ENCODE measurements at places on chromosomes 1 and 21.
A peak's percentile ranks its signal among the peaks of the same experiment; 100 is the strongest.

DNA sequence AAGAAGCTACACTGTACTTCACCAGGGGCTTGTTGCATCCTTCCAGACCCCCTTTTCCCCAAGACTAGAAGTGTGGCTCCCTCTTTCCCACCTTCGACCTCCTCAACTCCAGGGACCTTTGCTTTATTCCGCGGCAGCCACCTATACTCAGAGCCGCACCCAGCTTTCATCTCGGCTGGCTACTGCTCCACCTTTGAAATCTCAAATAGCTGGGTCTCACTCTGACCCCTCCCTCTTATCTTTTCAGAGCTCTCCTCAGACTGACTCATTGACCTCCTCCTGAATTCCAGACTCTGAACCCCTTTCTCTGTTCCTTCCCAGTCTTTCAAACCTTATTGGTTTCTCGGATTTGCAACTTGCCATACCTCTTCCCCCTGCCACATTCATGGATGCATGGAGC, 144.7 kb upstream of the JUN start:
- DNase-seq, result no peak

DNA sequence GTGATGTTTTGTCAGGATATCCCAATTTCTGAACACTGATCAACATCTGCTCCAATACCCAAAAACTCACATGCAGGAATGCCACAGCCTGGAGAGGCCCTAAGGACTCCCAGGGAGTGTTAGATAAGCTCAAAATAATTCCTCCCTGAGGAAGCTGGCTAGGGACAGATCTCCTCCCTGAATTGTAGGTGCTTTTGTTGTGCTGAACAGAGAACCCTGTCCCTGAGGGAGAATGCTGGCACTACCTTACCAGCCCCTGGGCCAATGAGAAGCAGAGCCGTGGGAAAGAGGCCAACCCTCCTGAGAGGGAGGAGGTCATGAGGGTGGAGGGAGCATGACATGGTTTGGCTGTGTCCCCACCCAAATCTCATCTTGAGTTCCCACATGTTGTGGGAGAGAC, 73.6 kb upstream of the PTGFRN start:
- no peak for DNase-seq

DNA sequence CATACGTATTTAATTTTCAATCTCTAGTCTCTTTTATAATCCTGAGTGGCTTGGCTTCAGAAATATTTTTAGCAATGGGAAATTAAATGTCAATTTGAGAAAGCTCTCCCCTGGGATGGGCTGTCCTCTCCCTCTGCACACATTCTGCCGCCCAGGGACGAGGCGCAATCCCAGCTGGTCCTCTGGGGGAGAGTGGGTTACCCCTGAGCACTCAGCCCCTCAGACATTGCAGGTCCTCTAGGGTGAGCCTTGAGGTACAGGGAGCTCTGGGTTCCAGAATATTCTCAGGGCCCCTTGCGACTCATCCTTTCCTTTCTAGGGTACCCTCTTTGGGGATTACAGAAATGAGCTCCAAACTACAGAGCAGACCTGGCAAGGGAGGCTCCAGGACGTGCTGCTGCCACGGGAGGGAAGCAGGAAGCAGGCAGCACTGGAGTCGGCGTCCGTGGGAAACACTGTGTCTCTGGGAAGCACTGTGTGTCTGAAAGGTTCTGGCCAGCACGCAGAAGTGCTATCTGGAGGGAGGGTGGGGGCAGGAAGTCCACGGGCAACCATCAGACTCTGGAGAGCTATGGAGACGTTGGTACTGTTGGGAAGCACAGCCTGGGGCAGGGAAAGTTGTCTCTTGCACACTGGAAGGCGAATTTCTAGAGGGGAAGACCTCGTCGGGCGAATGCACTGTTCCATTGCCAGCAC, 343.3 kb upstream of the VAMP3 start:
- DNase-seq, result no peak

DNA sequence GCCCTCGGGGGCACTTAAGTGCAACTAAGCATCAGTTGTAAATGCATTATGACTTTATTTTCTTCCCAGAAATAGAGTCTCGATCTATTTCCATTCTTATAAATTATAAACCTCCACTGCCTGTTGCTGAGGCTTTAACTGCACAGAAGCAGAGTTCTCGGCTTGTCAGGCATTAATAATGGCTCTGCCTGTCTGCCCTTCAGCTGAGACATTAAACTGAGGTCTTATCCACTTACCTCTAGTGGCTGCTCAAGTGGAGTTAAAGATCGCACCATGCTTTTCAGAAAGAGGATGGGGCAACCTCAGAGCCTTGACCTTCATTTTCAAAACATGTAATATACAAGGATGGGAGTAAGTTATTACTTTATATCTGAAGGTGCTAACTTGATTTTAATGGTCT, 597.6 kb upstream of the PRMT6 start:
- no peak for DNase-seq

GRCh38 chr1:35797380-35797779, 10.4 kb upstream of the AGO4 start:
- no peak for DNase-seq

DNA sequence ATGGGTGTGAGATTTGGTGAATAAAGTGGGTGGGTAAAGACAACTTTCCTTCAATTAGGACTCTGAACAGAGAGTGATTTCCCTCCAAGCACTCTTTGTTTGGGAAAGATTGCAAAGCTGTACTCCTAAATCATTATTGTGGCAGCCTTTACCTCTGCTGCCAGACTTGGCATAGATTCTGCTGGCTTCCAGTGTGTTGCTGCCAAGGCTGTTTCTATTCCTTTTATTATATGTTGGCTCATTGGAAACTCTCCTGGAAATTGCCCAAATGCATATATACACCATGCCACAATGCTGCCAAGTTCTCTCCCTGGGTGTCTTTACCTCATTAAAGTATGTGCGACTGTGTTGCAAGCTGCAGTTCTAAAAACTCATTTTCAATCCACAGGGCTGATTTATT, 668.0 kb downstream of the MRPL39 start:
- no peak for DNase-seq

DNA sequence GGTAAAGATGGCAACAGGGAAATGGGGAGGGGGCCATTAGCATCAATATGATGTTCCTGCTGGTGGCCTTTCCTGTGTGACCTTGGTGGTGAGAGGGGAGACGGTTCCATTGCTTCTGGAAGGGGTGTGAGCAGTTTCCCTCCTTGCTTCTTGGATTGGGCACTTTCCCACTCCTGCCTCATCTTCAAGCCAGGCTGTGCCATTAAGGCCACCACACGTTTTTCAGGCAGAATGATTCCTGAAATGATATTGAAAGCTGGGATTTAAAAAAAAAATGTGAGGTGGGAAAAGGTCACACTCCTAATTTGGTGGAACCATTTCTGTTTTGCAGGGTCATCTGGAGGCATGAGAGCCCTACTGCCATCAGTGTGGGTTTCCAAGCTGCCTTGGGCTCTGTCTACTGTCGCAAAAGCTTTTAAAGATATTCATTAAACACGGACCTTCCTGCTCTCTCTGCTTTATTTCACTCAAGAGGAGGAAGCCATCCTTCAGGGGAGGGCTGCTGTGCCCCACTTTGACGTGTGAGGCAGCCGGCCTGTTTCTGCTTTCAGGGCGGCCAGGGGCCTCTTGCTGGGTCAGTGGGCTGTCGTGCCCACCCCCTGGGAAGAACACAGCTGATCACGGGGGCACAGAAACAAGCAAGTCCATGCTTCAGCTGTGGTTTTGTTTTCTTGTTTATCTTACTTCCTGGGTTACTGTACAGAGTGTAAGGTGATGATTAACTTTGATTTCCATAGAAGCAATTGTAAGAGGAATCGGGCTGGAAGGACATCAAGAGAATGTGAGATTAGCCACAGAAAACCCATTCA, 8.0 kb downstream of the RIIAD1 start:
- no peak for DNase-seq

- no peak for DNase-seq
Observed at GRCh38 chr1:27349784-27350662, 8.2 kb downstream of the SYTL1 start.

- DNase-seq, result no peak
Observed at GRCh38 chr1:34013136-34013535, 149.3 kb downstream of the HMGB4 start.

DNA sequence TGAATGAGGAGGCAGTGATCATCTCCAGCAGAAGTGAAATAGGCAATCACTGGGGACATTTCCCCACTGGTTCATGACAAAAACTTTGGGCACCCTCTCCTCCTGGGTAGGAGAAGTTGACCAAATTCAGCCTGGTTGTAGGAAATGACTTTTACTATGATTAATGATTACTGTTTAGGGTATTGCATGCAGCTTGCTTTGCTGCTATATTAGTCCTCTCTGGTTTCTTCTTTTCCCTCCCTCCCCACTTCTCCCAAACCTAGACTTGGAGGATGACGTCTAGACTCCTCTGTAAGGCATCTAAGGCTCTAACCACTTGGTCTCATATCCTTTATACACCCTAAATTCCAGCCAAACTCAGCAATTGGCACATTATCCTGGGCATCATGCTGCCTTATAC, 3.4 kb upstream of the RGS16 start:
- DNase-seq, result no peak

DNA sequence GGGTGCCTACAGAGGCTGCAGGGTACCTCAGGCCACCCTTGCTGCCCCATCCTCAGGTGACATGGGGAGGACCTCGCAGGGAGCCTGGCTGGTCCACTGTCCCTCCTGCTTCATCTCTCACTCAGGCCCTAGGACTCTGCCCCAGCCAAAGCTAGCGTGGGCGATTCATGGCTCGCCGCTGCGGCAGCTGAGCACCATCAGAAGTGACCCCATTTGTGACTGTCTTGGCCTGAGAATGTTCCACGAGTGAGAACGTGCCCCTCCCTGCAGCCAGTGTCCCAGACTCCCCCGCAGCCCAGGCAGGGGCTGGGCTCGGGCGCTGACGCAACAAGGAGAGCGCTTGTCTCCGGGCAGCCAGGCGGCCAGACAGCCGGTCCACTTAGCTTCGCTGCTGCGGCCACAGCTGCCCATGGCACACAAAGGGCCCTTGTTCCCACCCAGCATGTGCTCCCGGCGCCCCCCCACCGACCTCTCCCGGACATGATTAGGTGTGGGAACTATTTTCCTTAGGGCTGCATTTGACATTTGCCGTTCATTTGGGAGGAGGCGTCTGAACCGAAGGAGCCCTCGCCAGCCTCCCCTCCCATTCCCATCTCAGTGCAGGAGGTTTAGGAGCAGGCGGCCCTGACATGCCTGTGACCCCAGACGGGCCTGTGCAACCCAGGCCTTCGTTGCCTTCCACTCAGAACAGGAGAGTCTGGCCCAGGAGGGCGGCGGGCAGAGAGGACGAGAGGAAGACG, 19.3 kb upstream of the POFUT2 start:
- DNase-seq, result no peak

DNA sequence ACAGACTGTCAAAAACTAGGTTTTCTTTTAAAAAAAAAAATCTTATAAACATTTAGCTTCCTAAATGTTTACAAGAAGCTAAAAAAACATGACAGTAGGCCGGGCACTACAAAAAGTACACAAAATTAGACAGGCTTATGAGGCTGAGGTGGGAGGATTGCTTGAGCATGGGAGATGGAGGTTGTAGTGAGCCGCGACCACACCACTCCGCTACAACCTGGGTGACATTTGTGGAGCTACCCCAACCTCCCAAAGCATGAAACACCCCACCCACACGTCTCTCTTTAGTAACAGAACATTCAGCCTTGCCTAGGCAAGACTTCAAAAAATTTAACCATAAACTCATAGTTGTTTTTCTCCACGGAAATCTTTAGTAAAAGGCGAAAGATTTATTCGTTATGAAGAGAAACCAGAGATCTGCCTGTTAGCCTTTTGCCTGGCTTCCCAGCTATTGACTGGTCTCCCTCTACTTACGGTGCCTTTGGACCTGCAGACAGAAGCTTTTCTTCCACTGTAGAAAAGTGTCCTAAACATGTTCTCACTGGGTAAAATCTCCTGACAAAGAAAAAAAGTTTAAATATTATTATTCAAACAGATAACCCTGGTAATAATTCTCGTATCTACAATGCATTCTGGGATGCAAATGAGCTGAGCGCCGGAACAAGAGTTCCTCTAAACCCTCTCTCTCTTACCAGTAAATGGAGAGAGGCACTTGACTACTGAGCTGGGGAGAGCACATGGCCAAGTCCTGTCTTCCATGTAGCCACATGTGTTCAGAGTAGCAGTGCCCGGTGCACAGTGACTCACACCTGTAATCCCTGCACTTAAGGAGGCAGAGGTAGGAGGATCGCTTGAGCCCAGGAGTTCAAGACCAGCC, 9.2 kb downstream of the RNU5D-1 start:
- peak; percentile 61 for DNase-seq

- DNase-seq, result no peak
Observed at GRCh38 chr1:244049162-244050013, 1.7 kb upstream of the ZBTB18 start.

DNA sequence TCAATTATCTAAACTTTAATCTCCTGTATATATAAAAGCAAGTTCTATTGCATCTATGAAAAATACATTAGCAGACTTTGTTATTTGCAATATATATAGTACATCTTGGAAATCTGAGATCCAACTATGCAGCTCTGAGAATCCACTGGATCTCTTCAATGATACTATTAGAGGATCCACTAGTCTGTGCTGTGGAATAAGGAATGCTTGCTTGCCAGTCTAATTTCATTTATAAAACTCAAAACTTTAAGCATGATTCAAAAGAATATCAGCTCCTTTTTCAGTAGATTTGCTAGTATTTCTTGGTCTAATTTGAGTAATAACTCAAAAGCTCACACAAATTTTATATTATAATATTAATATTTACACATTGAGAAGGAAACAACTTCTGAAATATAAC, 115.1 kb downstream of the SPATA6 start:
- no peak for DNase-seq

GRCh38 chr1:161805399-161806197, 39.5 kb downstream of the ATF6 start:
- DNase-seq, result peak; percentile 34

- no peak for DNase-seq
Observed at GRCh38 chr1:113802367-113803007, 9.8 kb downstream of the RSBN1 start.

DNA sequence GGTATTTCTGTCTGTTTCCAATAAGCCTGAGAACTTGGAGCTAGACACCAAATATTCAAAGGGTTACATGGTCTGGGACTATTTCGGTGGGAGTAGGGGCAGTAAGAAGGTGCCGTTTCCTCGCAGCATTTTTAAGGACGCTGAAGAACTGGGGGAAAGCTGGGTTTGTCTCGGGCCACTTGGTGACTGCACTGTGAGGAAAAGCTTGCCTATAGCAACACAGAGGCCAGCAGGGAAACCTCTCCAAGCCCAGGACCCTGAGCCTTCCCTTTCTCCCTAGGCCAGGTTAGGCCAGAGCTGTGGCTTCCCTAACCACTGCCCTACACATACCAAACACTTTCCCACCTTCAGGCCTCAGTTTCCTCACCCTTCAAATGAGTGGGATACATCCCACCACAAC, 3.3 kb downstream of the GLIS1 start:
- DNase-seq, result no peak

DNA sequence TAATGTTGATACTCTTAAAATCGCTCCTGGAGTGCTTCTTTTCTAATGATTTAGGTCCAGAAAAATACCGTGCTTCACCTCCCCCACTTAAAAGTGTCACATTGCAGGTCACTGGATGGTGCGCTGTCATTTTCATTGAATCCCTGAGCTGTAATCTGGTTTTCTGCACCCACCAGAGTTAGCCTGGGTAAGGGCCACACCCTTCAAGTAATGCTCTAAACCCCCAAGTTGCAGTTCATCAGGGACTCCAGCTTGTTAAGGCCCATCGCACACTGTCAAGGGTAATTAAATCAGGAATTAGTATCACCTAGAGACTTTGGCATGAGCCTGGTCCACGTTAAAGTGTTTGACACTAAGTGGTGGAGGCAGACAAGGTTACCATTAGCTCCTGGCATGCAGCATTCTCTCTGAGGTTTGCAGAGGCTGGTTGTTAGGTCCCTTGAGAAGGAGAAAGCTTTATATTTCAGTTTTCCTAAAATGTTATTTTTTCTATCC, 34.0 kb downstream of the ASTN1 start:
- DNase-seq, result no peak

Data from fibroblast of the conjunctiva (primary cell).